Stimulated activated CD8-positive, alpha-beta memory T cell treated with anti-CD3 and anti-CD28 coated beads, Interleukin-4, amount 100 ng/mL, for 1 hour (primary cell): ENCODE measurements at places on chromosomes 16 and 17.

GRCh38 chr17:65071861-65072260 is 15.3 kb upstream of the GNA13 start:
- DNase-seq: no peak

GRCh38 chr16:17027488-17028129 is 443.2 kb downstream of the XYLT1 start:
- DNase-seq: no peak

GRCh38 chr16:19722269-19722952 is 4.3 kb downstream of the IQCK start:
- no peak for DNase-seq

- DNase-seq: no peak
Observed at GRCh38 chr17:74853048-74853397, 6.7 kb downstream of the GRIN2C start.

DNA sequence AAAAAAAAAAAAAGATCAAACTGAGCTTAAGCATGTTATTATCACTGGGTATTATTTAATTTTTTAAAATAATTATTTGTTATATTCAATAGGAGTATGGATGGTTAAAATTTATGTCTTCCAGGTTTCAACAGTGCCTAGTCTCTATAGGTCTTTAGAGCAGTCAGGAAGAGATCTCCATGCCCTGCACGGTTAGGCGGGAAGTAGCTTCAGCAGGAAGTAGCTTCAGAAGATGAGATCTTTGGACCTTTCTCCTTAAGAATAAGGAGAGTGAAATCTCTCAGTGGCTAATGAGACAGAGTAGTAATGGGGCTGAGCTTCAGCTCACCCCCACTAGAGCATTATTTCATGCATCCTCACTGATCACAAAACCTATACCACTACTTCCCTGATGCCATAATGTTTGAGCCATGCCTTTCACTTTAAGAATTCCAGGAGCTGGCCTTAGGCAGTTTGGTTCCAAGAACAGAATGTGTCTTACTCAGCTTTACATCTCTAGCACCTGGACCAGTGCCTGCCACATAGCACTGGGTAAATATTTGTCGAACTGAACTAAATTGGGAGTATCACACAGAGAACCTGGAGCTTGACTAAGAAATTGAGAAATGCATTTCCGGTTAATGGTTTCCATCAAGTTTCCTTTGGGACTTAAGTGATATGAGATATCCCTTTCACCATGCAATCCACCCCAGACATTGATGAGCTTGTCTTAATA is 43.5 kb downstream of the SCPEP1 start:
- DNase-seq: no peak

DNA sequence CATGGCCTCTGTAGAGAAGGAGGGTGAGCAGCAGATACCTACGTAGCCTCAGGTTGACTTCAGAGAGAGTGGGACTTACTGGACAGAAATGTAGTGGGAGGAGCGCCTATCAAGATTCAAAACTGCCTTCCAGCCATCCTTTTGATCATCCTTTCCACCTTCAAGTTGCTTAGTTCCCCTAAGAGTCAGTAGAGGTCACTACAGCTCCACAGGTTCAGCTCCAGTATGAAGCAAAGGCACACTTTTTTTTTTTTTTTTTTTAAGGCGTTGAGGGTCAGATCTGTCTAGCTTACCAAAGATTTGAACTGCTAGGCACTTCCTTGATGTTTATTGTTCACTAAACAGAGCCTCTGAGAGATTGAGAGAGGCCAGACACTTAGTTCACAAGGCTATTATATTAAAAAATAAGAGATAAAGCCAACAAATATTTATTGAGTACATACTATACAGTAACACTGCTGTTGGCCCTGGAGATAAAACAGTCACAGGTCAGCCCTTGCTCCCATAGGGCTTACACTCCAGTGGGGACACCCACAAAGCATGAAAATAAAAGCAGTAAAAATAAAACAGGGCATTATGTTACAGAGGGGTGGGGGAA is 3.1 kb downstream of the RNF227 start:
- no peak for DNase-seq

DNA sequence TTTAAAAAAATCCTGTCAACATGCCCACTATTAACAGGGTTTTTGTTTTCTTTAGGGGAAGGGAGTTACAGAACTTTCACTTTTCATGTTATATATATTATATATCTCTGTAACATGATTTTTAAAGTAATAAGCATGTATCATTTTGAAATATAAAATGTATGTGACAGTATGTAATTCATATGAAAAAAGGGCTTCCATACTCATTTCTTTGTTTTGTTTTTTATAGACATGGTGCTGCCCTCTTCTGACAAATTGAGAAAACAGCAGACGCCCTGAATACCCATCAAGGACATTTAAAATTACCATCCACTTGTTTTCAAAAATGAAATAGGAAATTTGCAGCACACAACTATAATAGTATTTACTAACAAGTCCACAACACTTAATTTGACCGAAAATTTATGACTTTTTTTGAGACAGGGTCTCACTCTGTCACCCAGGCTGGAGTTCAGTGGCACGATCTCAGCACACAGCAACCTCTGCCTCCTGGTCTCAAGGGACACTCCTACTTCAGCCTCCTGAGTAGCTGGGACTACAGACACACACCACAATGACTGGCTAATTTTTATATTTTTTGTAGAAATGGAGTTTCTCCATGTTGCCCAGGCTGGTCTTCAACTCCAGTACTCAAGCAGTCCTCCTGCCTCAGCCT is 30.4 kb downstream of the CFDP1 start:
- no peak for DNase-seq

DNA sequence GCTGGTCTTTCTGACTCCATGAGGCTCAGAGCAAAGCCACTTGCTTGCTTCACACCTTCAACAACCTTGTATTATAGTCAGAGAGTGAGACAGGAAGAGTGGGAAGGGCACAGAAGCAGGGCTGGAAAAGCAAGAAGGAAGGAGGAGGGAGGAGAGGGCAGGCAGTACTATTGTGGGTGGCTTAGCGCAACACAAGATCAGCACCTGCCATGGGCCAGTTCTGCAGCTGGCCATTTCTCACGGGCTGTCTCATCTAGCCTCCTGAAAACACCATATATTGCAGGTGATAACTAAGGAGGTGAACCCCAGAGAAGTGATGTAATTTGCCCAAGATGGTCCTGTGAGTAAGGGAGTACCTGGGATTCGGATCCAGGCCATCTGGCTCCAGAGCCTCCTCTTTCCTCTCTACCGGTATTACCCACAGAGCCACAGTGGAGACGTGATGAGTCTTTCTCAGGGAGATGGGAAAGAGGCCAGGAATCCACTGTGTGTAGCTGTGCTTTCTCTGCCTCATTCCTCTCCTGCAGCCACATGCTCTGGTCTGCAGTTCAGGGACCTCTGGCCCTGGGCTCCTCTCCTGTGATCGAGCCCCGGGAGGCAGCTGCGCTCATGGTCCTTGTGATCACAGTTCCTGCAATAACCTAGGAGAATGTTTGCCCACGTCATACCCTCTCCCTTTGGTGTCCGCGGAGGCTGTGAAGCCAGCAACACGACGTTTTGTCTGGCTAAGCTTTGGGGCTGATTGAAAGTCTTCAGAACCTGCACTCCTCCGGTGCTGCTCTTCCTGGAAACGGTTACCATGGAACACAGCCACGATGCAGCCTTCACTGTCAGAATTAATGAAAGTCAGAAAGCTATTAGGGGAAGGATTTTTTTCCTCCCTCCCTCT is 178.1 kb upstream of the CCL2 start:
- DNase-seq: no peak

GRCh38 chr17:10025976-10026901 is 121.2 kb upstream of the RCVRN start:
- no peak for DNase-seq

DNA sequence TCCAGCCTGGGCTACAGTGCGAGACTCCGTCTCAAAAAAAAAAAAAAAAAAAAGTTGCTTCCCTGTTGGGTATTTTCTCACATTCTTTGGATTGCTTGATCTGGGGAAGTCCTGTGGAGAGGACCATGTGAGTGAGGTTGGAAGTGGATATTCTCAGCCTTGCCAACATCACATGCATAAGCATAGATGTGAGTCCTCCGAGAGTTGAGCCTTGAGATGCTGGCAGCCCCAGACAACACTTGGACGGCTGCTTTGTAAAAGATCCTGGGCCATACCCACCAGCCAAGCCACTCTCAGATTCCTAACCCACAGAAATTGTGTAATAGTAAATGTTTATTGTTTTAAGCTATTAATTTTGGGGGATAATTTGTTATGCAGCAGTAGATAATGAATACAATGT is 1570.0 kb upstream of the GOT2 start:
- DNase-seq: no peak

- DNase-seq: no peak
Observed at GRCh38 chr17:81405411-81405872, 10.2 kb downstream of the BAHCC1 start.

- DNase-seq: no peak
Observed at GRCh38 chr17:27457731-27458523, 1.7 kb downstream of the KSR1 start.

GRCh38 chr17:61306003-61306402 is 93.6 kb upstream of the TBX2 start:
- no peak for DNase-seq

DNA sequence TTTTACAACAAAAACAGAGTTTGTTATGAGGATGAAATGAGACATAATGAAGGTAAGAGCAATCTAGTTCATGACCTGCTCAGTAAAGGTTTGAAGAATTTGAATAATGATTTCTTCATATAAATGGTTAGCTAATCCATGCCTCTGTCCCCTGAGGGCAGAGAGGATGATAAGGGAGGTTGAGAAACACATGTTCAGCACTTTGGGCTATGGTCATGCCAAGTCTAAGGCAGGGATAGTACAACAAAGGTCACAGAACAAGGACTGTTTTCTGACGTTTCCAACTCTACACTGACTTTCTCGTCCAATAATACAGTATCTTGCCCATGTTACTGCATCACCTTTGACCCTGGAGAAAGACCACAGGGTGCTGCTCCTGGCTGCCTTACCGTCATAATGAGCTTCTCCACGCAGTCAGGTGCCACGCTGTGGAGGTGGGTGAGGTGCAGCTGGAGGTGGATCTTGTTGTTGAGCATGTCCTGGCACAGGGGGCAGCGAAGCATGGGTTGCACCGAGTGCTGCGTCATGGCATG is 236.7 kb downstream of the ZFHX3 start:
- no peak for DNase-seq
